ENCODE measurements at places on chromosomes 4 and X.

DNA sequence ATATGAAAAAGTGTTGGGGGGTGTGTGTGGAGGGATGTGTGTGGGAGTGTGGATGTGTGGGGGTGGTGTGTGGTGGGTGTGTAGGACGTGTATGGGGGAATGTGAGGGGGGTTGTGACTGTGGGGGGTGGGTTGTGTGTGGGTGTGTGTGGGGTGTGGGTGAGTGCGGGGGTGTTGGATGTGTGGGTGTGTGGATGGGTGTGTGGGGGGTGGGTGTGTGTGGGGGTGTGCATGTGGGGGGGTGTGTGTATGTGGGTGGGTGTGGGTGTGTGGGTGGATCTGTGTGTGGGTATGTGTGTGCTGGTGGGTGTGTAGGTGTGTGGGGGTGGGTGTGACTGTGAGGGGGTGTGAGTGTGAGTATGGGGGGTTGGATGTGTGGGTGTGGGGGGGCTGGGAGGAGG is 47.8 kb downstream of the KDR start:
- DNase-seq = no peak

DNA sequence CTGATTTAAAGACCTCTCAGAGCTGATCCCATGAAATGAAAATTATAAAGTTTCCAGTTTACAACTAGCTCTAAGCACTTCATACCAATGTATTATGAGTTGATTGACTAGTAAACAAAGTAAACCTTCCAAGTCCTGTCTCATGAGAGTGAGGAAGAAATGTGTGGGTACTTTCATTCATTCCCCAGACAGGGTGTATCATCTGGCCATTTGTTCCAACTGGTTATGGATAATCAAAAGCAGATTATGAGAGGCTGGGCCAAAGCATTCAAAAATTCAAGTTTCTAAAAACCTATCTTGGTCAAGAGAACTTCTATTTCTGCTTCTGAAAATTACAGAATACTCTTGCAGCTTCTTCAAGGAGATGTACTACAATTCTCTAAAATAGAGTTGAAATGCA is 193.3 kb upstream of the RASGEF1B start:
- no peak for DNase-seq

DNA sequence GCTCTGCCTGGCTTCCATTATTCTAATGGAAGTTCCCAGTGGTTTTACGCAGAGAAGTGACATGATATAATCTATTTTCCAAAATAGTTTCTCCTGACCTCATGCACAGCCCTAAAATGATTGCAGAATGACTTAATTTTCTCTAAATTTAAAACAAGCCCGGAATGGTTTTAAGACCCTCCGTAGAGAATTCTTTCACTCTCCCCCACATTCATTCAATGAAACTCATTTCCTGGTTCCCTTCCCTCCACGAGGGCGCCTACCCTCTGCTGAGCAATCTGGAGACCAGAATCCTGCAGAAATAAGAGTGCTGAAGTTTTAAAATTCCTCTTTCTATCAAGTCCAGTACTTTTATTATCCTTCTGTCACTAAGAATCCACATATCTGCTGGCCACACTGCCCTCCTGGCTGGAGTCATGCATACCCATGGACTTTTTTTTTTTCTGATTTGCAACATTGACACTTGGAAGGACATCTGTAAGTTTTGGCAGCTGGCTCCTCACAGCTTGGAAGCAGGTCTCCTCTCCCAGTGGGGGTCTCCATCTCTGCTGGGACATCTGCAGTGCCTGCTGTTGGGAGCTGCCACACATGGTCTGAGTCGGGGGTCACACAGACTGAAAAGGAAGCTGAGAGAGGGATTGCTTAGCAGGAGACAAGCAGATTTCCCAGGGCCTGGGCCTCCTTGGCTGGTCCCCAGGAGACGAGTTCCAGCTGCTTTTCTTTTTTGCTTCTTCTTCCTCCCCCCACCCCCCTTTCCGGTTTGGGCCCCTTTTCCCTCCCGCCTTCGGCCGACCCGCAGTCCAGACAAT is 86.1 kb downstream of the SOWAHB start:
- DNase-seq = no peak

- no peak for DNase-seq
These were observed 97.2 kb upstream of the STS start for GRCh38 chrX:7050271-7050670.

DNA sequence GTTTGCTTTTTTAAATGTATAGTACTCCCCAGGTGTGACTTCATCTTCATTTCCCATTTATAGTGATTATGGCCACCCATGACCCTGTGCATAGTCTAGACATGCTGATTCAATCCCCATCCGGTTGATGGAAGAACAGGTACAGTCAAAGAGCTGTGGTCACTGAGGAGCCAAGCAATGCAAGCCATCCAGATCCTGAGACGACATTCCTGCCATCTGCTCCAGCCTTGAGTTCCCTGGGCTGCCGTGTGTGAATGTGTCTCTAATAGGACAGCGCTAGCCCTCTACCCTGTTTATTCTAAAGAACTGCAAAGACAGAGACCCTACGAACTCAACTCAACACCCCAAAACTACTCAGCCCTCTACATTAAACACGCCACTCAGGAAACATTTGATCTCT is 1.7 kb downstream of the KCNIP4 start:
- DNase-seq = no peak

DNA sequence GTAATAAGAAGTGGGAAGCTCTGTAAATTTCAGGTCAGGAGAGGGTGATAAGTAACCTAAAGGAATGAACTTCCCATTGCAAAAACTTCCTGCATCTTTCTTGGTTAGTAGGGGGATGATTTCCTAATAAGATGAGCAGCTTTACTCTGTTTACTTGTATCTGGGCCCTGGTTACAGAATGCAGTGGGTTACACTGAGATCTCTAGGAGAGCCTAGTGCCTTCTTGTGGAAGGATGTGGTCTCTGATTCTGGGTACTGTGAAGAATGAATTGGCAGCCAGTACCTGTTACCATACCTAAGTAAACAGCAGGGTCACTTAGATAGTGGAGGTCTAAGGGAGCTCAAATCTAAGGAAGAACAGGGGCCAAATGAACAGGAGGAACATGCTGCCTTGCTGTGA is 320.6 kb downstream of the ARHGAP10 start:
- DNase-seq = peak; percentile 76

DNA sequence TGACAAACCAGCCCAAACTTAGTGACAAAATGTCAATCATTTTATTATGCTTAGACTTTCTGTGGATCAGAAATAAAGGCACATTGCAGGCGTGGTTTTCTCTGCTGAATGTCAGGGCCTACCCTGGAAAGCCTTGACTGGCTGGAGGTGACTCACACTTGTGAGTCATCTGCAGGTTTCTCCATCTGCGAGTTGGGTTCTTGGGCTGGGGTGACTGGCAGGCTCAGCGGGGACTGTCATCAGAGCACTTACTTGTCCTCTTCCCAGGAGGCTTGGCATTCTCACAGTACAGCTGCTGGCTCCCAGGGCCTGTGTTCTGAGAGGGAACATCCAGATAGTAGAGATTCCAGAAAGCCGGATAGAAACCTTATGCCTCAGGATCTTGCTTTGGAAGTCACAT is 153.8 kb upstream of the AGA start:
- peak; percentile 13 for DNase-seq

DNA sequence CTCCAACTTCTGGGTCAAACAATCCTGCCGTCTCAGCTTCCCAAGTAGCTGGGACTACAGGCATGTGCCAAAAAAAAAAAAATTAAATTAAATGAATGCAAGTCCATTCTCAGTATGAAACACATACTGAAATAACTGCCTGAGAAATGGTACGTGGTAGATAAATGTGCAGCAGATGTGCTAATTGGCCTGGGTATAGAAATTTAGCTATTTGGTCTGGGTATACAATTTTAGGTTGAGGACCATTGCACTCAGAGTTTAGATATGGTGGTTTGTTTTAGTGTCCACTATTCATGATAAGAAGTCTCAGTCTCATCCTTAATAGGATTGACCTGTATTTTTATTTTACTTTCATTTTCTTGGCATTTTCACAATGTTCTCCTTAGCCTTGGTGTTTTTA is 9.2 kb downstream of the GYG2 start:
- DNase-seq = no peak

DNA sequence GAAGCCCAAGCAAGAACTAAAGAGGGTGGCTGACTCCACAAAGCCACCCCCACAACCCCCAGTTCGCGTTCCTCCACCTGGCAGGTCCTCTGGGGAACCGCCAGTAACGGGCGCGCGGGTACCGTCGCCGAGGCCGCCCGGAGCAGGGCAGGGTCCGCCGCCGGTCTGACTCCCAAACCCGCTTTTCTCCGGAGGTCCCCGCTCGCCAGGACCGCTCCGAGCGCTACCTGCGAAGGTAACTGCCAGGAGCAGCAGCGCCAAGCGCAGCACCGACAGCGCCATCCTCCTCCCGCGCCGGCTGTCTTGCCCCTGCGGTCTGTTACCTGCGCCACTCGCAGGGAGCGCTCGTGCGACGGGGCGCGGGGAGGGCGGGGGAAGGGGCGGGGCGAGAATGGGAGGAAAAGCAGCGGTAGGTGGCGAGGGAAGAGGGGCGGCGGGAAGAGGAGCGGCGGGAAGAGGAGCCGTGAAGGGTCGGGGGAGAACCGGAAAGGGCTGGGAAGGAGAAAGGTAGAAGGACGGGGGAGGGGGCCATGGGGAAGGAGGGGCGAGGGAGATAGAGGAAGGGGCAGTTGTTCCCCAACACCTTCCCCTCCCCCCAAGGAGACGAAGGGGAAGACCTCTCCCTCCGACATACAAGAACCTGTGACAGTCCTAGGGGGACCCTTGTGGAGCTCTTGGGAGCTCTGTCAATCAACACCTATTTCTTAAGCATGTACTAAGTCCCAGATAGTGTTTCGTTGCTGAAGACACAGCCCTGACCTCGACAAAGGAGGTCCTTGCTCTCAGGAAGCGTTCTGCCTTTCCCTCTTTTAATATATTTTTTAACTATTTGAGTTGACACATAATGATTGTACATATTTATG is at the start of gene SPINK2:
Gene SPINK2 (minus strand): TSS at position 321 of the 863 bp plus-strand sequence. CDS start 39 bp downstream, at position 282.
- peak; percentile 75 for DNase-seq

DNA sequence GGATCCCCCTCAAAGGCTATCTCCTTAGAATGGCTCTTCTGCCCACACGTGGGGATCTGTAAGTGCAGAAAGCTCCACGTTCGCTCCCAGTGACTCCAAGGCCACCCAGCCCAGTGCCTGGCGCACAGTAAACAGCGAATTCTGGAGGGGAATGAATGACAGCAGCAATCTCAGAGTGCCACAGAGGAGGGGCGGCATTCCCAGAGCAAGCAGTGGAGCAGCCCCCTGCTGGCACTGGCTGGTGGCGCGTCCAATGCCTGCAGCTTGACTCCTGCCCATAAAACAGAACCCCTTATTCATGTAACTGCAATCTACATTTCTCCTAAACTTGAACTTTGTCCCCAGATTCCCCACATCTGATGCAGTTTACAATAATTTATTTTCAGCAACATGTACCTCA is 6.9 kb upstream of the HELT start:
- DNase-seq = peak; percentile 16

DNA sequence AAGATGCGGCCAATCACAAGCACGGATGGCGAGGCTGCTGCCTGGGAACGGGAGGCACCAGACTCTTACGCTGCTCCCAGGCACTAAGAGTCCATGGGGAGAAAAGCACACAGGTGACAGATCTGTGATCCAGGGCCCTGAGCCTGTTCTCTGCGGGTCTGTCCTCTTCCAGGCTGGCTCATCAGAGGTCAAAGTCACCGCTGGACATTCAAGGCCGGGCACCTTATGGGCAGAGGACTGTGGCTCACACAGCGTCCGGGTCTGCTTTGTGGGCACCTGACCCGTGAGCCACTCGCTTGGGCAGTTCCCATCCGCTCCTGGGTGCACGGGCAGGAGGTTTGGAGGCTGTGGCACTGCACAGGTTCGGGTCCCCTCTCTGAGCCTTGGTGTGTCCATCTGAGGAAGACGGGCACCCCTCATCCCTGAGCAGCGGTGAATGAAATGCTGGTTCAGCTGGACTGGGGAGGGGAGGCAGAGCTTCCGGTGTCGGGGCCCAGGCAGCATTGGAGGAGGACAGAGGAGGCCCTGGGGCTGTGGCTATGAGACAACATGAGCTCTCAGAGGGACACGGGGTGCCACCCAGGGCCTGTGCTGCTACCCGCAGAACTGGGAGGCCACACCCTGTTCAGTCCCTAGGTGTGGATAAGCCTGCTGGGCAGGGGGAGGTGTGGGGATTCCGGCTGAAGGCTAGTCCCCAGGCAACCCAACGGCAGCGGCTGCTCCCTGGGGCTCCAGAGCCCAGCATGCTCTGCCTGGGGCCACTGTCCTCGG is 61.2 kb upstream of the AFAP1 start:
- DNase-seq = no peak

DNA sequence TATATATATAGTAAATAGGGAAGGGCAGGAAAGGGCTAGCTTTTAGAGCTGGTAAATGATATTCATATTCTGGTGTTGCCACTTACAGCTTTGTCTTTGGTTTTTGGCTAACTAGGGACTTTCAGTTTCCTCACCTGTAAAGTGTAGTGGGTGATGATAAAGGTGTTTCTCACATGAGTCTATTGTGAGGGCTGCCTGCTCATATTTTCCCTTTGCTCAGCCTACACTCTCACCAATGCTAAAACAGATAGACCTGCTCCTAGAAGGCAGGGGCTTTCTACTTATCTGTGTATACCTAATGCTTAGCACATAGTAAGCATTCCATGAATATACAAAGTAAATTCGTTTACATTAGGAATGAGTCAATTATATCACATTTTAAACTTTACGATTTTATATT is 137.2 kb upstream of the HS3ST1 start:
- no peak for DNase-seq

DNA sequence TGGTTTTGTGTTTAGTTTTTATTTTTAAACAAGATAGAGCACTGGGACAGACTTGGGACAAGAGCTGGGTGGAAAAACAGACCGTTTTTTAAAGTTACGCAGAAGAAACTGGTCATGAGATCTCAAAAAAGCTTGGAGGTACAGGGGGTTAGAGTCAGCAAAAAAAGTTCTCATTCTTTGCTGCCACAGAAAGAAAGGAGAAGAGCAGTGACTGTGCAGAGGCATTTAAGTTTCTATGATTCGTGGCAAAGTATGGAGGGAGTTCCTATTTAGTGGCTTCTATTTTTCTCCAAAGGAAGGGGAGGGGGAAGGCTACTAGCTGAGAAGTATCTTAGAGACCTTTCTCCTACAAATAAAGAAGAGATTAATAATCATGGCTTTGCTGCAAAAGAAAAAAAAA is 68.3 kb downstream of the MANBA start:
- no peak for DNase-seq

DNA sequence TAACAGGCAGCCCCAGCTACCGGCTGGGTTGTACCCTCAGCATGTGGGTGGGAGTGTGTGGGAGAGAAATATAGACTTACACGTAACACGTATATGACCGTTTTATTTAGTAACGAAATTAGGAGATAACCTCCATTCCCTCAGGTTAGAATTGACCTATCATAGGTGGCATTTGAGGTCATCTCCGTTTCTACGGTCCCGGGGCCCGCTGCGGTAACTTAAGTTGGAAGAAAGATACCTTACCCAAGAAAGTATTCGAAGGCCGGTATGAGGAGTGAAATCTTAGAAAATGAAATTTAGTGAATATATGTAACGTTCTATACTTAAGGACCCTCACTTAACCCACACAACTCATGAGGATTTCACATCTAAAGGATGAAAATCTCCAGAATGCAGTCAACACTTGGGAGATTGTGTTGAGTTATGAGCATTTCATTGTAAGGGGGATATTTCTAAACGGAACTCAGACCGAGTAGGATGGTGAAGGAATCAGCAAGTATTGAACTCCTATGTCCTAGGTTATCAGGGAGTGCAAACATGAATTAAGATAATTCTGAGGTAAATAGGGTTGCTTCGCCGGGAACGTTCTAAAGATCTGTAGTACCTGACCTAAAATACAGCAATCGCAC is 891 bp downstream of the CISD2 start:
- no peak for DNase-seq

Measured in activated CD4-positive, alpha-beta T cell treated with anti-CD3 and anti-CD28 coated beads, Interleukin-2, amount 10 ng/mL, durations not matched to agents 7 days and 5 days (primary cell).